Activated CD4-positive, alpha-beta memory T cell treated with anti-CD3 and anti-CD28 coated beads, Interleukin-2, amount 10 ng/mL, durations not matched to agents 7 days and 5 days (primary cell): ENCODE measurements at places on chromosomes 5 and 9.

- DNase-seq = no peak
Observed at GRCh38 chr5:13993926-13994325, 49.4 kb upstream of the DNAH5 start.

GRCh38 chr5:161547738-161548486 is 1.4 kb upstream of the GABRB2 start:
- DNase-seq = no peak

- no peak for DNase-seq
Observed at GRCh38 chr5:177432839-177433657, 6.6 kb downstream of the GRK6 start.

DNA sequence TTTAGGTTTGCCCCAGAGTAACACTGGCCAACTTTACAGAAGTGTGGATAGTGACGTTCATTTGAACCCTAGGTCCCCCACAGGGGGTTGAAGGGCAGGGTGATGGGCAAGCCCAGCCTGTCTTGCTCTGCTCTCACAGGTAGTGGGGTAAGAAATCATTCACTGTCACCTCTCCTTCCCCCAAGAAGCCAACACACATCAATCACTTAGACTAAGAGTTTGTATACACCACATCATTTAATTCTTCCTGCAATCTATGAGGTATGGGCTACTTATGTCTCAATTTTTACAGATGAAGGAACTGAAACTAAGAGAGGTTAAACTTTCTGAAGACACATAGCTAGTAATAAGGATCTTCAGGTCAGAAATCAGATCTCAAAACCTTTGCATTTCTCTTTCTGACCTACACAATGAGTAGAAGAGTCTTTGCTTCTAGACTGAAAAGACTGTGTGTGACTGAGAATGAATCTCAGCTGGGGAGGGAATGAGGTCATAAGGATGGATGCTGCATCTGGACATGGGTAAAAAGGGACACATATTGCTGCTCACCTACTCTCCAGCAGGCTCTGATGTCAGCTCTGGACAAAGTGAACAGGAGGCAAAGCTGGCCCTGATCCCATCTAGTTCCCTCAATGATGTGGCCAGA is 81.0 kb upstream of the EQTN start:
- no peak for DNase-seq

DNA sequence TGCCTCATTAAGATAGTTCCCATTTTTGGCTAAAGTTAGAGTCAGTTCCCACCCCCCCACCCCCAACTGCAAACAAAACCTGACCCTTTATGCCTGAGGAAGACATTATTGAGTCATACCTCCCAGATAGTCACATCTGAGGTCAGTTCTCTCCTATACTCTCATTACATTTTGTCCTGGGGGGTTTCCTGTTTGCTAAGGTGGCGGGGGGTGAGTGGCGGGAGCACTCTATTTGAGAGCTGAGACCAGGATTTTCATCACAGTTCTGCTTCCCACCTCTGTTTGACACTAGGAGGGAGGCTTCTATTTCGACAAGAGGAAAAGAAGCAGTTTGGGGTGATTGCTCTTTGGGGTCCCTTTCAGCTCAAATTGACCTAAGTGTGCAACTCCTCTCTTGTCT is 59.4 kb upstream of the ICE1 start:
- DNase-seq = no peak

GRCh38 chr5:50653946-50654345 is 12.5 kb upstream of the PARP8 start:
- no peak for DNase-seq

DNA sequence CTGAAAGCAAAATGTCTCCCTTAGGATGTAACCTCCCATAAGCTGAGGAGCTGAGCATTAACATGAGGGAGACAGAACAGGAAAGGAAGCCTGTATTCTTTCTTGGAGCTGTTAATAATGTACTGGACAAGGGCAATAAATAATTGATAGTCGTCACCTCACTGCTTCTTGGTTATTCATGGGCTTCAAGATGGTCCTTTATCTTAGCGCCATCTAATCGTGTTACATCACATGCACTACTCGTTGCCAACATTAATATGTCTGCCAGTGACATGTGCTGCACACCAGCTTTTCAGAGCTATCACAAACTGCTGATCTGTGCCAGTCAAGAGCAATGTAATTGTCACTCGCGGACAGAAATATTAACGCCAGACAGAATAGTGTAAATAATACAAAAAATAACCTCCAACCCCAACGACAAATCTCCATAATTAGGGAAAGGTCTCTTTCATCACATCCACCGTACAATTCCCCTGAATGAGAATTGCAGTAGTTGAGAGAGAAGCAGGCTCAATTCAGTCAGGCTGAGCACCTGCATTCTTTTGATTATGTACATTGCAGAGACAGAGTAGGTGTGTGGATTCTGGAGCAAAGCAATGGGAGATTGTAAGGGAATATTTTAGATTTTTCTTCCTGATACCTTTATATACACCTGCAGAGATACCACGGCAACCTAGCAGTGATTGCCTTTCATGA is 267.1 kb downstream of the SPATA31D1 start:
- DNase-seq = no peak

GRCh38 chr9:99385814-99386279 is 163.8 kb downstream of the SEC61B start:
- DNase-seq = no peak

DNA sequence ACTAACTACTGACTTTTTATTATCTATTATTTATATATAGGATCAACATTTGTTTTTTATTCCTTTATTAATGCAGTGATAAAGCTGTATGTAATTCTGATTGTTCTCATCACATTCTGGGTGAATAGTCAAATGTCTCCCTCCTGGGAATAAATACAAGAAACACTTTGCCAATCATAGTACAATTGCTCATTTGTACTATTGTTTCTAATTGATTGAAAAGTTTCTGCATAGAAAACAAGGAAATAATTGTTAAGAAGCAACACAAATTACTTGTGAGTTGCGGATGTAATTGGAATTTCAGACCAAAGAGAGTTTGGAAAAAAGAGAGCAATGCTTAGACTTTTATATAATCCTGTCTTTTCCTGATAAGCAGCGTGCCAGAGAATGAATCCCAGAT is 1013.9 kb downstream of the EFNA5 start:
- no peak for DNase-seq

GRCh38 chr5:173615884-173616576 is 420 bp downstream of the BOD1 start:
- DNase-seq = peak; percentile 74
